ENCODE measurements at places on chromosomes 11 and 22.

DNA sequence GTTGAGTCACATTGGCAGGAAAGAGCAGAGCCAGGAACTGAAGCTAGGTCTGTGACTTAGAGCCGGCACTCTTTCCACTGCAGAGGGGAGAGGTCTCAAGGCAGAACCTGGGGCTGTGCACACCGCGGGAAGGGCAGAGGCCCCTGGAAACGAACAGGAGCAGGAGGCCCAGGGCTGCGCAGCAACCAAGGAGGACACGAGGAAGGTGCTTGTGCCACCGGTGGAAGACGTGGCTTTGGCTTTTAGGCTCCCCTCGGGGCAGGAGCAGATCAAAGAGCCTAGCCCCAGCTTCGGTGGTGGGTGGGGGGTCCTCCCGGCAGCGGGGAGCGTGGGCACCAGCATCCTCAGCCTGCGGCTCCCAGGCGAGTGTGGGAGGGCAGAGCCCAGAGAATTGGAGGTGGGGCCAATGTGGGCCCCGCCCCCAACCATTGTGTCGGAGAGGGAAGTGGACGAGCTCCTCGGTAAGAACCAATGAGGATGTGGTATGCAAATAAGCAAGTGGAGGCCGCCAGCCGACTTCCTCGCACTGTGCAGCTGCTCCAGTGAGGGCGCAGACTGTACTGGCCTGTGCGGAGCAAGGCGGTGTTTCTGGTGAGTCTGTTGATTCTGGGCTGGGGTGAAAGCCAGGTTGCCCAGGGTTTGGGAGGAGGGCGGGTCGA is at the start of gene CCDC116:
TSS of gene CCDC116 (plus strand) at position 524 of the 659 bp plus-strand sequence. CDS start 422 bp downstream, outside the sequence.
- peak; percentile 69 for DNase-seq

DNA sequence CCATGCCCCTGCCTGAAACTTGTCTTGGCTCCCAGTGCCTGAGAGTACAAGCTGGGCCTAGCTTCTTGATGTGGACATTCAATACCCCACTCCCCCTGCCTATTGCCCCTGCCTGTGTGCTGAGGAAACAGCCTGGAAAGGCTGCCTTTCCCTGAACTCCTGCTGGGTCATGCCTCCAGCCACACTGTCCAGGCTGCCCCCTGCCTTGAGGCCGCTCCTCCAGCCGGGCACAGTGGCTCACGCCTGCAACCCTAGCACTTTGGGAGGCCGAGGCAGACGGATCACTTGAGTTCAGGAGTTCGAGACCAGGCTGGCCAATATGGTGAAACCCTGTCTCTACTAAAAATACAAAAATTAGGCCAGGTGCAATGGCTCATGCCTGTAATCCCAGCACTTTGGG is 10.1 kb downstream of the CCS start:
- DNase-seq = no peak

- no peak for DNase-seq
Observed at GRCh38 chr11:35114906-35115687, 23.9 kb upstream of the CD44 start.

DNA sequence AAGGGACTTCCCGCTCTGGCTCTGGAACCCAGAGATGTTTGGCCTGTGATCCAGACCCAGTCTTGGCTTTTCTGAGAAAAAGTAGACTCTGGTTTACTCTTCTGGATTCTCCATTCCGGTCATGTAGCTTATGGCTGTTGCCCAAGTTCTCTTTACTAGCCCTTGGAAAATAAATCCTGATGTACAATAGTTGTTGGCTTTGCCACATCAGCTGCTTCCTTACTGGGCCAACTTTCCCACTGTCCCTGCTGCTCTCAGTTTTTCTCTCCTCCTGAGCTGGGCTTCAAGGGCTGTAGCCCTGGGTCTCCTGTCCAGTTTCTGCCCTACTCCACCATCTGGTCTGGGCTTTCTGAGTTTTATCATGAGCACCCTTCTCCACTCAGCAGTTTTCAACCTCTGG is 12.5 kb downstream of the PATZ1 start:
- DNase-seq = no peak

DNA sequence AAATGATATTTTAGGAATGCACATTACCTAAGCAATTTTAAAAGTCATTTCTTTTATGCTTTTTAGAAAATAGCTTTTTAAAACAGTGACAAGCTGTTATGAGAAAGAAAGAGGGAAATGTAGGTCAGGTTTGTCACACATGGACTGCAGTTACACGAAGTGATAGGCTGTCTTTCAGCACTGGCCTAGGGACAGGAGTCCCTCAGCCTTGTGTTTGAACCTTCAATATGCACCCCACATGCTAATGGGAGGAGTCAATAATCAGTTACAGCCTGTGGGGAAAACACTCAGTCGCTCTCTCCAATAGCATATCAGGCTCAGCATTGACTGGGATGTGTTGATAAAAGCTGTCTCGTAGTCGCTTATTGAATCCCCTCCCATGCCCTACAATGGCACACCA is 45.8 kb downstream of the DNAJC24 start:
- no peak for DNase-seq

DNA sequence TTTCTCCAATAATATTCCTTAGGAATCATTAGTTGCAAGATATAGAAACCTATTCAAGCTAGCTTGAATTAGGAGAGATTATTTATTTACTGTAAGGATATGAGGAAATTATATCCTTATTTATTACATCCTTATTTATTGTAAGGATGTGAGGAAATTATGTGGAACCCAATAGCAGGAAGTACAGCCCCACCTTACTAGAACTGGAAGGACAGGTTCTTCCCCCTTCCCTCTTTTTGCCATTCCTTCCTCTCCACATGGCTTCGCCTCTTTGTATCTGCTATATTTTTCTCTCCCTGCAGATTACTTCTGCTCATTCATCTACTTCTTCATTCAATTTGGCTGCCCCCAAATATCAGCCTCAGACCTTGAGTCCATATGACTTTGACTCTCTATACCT is 49.5 kb upstream of the B3GNT6 start:
- no peak for DNase-seq
